ENCODE measurements at places on chromosomes 5 and 9.

DNA sequence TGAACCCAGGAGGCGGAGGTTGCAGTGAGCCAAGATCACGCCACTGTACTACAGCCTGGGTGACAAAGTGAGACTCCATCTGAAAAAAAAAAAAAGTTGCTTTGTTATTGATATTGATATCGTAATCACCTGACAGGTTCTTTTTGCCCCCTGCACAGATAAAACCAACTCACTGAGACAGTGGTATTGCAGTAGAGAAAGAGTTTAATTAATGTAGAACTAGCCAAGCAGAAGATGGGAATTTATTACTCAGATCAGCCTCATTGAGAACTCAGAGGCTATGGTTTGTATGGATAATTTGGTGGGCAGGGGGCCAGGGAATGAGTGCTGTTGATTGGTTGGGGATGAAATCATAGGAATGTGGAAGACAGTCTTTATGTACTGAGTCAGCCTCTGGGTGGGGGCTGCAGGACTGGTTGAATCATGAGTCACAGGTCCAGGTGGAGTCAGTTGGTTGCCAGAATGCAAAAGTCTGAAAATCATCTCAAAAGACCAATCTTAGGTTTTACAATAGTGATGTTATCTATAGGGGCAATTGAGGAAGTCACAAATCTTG is 35.8 kb upstream of the MEGF10 start:
- DNase-seq = no peak

DNA sequence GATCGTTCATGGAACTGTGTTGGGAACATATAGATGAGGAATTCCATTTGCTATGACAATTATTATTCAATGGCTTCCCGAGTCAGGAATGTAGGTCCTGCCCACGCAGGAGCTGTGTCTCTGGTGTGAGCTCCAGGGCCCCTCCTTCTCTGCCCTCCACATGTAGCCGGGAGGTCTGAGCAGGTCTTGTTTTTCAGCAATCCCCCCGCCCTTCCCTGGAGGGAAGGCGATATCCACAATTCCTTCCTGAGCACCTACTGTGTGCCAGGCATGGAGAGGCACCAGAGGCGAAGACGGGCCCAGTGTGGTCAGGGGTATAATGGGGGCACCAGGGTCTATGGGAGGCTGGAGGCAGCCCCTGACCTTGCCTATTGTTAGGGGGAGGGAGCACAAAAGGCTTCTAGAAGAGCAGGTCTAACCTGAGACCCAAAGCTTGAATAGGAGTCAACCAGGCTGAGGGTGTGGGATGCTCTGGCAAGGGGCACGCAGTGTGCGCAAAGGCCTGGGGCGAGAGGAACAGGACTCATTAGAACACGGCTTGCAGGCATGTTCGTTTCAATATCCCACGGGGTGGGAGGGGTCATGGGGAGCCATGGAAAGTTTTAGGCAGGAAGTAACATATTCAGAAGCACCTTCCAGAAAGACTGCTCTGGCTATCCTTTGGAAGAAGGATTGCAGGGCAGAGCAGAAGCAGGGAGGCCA is 154.9 kb downstream of the C9orf50 start:
- DNase-seq = no peak

DNA sequence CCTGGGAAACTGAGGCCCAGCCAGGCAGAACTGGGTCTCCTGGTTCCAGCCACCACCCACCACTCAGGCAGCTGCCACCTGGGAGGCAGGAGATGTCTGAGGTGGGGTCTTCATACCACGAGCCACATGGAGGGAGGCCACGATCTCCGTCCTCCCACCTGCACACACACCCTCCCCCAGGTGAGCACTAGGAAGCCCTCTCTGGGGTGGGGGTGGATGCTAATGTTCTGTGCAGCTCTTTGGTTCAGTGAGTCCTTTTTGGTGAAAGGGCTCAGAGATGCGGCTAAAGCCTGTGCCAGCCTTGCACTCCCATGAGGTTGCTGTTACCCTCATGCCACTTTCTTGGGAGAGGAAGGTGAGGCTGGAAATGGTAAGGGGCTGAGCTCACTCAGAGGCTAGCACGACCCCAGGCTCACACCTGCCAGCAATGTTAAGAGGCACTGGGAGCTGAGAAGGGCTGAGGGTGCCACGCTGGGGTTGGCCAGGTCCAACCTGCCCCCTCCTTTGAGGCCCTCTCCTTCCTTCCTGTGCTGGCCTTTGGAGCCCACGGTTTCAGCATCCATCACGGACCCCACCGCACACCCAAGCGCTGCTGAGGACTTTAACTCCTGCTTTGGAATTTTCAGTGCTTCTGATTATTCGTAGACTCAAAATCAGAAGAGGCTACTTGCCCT is 26.6 kb upstream of the OBP2B start:
- DNase-seq = no peak

DNA sequence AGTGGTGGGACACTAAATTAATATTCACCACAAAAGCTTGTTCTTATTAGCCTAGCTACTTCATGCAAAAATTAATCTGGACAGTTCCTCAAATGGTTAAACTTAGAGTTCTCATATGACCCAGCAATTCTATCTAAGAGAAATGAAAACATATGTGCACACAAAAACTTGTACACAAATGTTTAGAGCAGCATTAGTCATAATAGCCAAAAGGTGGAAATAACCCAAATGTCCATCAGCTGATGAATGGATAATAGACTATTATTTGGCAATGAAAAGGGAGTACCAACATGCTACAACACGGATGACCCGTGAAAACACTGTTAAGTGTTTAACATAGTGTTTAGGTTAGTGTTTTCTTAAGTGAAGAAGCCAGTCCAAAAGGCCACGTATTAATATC is 32.8 kb upstream of the TNIP1 start:
- no peak for DNase-seq

GRCh38 chr5:141615991-141616720 is 2.6 kb downstream of the DIAPH1 start:
- no peak for DNase-seq

DNA sequence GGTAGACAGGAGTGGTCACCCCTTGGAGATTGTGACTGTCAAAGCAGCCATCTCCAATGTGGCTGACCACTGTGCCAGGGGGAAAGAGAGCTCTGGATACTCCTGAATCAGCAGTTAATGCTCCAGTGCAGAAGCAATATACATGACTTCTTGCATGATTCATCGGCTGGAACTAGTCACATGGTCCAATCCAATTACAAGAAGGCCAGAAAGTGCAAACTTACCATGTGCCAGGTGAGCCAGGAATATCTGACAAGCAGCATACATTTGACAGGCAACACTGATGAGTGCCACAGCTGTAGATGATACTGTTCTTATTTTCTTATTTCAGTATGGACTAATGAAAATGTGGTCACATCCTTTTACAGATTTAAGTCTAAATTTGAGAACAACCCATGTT is 440.0 kb upstream of the MPDZ start:
- DNase-seq = no peak

GRCh38 chr5:144237851-144238250 is 67.2 kb downstream of the KCTD16 start:
- no peak for DNase-seq

GRCh38 chr5:175572886-175573285 is 85.0 kb upstream of the HRH2 start:
- DNase-seq = no peak

DNA sequence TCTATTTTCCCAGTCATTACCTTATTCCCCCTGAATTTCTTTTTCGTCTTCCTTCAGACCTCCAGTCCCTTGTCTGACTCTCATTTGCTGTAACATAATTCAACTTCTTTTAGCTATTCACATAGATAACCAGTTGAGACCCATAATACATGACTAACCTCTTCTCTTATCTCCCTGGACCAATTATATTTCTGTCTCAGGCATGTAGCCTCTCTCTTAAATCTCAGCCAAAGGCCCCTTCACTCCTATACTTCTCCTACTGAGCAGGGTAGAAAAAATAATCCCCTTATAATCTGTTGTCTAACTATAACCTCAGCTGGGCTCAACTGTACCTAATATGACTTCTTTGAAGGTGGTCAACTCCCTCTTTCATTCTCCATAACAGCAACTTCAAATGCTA is 20.9 kb downstream of the RANBP6 start:
- DNase-seq = no peak

DNA sequence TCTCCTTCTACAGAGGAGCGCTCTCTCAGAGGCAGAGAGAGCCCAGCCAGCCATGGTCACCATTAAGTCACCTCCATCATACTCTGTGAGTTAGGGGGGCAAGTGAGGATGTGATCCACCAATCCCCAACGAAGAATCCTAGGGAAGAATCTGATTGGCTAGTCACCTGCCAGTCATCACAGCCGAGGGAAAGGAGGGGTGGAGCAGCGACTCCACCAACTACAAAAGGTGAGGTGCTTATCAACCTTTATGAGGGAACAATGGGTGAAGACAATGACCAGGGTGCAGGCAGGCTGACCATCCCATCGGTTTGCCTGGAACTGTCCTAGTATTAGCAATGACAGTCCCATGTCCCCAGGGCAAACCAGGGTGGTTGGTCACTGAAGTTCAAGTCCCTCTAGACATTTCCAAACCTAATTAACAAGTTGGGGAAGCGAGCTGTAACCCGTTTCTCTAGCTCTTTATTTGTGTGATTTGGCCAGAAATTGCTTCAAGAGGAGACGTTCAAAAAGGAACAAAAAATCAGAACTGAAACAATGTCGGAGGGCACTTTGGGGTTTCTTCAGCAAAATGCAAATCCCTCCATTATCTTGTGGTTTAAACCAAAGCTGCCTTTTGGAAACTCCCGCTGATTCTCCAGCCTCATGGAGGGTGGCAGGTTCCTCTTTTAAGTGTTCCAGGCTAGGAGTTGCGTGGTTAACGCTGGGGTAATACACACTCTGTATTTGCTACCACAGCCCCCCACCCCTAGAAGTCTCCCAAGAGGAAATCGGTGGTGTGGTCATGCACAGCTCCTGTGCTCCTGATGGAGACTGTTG is 18.8 kb upstream of the FCN1 start:
- DNase-seq = no peak

- DNase-seq = no peak
These were observed 53.7 kb upstream of the ABCA1 start for GRCh38 chr9:104981543-104982129.

DNA sequence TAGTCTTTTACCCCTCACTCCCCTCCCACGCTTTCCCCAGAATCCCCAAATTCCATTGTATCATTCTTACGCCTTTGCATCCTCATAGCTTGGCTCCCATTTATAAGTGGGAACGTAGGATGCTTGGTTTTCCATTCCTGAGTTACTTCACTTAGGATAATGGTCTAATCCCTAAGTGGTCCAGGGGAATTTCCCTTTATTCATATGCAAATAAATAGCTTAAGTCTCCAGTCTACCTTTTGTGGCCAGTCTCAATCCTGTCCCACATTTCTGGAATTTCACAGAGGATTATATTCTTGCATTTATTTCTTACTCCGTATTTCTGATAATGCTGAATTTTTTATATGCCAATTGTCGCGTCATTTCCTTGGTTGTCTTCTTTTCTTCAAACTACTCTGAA is 245.6 kb upstream of the DAB2 start:
- no peak for DNase-seq

GRCh38 chr5:150520747-150521521 is 13.0 kb downstream of the NDST1 start:
- DNase-seq = no peak

GRCh38 chr5:133977161-133977787 is 8.8 kb upstream of the C5orf15 start:
- no peak for DNase-seq

- DNase-seq = no peak
These were observed 28.4 kb downstream of the PRRC2B start for GRCh38 chr9:131422241-131422792.

Measured in substantia nigra (tissue), 51 donors.